ENCODE measurements at places on chromosomes 2 and 18.

DNA sequence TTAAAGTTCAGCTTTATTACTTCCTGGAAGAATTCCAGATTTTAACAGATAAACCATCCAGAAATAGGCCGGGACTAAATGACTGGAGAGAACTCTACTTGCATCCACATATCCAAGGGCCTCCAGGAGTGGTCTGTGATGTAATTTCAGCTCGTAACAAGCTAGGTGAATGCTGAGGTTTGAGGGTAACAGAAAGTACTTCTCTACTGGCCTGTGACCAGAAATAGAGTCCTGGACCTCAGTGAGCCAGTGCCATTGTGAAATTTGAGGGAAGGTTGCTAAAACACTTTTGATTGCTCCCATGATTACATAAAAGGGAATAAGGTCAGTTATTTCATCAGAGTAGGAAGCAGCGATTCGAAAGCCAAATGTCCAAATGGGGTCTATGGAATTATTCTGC, 158.1 kb downstream of the DOCK10 start:
- no peak for DNase-seq

DNA sequence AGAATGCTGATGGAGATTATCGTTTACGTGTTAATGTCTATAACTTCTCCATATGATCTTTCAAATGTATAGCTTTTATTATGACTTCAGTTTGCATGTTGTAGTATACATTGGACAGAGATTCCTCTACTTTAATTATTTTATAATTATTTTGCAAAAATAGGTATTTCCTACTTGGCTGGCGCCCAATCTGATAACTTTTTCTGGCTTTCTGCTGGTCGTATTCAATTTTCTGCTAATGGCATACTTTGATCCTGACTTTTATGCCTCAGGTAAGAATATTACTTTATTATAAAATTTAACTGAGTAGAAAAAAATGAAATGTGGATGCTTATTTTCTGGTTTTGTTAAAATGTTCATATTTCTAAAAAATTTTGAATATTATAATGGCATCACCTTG, 18.1 kb upstream of the ADGRF3 start:
- no peak for DNase-seq

DNA sequence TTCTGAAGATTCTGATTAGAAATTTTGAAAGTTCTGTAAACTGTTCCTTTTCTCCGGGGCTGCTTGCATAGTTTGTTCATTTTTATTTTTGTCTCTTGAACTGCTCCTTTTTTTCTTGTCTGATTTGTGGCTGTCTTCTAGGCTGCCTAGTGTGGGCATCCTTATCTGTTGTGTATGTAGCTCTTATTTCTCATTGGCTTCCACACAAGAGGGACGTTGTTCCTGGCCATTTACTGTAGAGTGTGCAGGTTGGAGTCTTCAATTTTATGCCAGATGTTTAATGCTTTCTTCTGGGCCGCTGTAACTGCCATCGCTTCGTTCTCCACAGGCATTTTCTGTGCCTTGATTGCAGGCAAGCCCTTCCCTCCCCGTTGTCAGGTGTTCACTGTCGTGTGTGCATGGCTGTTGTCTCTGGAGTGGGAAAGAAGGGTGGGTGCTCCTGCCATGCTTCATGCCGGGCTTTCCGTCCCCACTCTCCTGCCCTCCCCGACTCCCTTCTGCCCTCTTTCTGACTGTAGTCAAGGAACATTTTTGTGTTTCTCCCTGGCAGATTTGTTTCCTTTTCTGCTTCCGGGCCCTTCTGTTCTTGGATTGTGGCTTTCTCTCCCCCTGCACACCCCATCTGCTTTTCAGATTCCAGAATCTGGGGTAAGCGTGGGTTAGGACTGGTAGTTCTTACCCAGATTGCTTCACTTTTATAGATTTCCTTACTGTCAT, 15.5 kb downstream of the CEP192 start:
- no peak for DNase-seq

DNA sequence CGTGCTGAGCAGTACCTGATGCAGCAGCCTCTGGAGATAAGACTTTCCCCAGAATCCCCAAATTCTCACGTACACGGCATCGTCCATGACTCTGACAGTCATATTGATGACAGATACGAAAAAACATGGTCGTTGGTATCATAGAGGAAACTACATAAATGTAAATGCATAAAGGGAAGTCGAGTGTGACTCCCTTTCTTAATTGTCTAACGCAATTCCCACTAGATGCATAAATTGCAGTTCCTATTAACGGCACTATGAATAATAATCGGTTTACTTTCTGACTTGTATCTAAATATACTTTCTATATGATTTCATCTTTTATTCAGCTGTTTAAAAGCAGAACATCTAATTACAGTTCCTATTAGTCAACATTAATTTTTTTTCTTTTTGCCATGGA, 322.6 kb upstream of the REV1 start:
- DNase-seq, result no peak

GRCh38 chr2:235639428-235639773, 145.6 kb downstream of the AGAP1 start:
- DNase-seq, result no peak

- no peak for DNase-seq
These were observed 453.9 kb upstream of the TRIB2 start for GRCh38 chr2:12262681-12263436.

DNA sequence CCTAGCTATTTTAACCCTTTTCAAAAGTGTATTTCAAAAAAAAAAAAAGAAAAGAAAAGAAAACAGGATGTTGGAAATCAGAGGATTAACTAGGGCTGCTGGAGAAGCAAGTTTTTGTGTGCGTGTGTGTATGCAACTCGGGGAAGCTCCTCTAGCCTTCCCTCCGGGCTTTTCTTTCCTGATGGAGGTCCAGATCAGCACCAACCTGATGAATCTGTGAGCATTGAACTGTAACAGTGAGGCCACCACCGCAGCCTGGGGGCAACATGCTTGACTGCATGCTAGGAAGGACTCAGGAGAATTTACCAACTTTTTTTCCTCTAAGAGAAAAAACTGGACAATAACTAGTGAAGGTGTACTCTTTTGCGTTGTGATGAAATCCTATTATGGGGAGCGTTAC, 2.3 kb downstream of the OBSL1 start:
- DNase-seq, result no peak

DNA sequence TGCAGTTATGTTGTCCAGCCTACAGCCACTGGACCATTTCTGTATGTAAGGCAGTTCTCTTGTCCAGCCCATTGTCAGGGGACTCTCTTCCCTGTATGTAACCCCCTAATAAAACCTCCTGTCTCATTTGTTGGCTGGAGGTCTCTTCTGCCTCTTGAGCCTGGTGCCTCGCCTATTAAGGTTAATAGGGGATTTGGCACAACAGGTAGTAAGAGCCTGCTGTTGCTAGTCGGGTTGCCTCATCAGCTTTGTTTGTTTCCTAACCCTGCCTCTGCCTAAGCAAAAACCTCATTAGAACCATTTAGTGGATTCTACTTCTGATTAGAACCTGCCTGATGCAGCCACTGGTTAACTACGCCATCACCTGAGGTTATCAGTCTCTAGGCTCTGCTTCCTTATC, 62.2 kb upstream of the STPG4 start:
- DNase-seq, result no peak

- DNase-seq, result no peak
These were observed 1564.1 kb upstream of the DDX18 start for GRCh38 chr2:116250376-116250775.

- DNase-seq, result no peak
These were observed 3.9 kb downstream of the KRTCAP3 start for GRCh38 chr2:27446057-27446456.

DNA sequence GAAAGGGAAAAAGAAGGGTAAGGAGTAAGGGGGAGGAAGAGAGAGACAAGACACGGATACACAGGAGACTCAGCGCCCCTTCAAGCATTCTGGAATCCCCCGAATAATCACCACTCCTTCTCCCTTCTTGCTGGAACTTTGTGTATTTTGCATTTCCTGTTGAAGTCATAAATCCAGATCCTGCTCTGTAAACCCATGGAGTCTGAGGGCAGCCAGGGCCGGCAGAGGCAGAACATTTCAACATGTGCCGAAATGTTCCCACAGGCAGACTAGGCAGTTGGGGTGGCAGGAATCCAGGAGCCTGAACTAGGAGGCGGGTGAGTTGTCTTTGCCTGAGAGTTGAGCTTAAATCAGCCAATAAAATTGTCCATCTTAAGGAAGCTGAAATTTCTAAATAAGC, 193.1 kb downstream of the SH3RF3 start:
- no peak for DNase-seq

- no peak for DNase-seq
These were observed 9.1 kb downstream of the GLI2 start for GRCh38 chr2:120744817-120745216.

GRCh38 chr2:189020179-189020578, 46.0 kb downstream of the COL3A1 start:
- no peak for DNase-seq

DNA sequence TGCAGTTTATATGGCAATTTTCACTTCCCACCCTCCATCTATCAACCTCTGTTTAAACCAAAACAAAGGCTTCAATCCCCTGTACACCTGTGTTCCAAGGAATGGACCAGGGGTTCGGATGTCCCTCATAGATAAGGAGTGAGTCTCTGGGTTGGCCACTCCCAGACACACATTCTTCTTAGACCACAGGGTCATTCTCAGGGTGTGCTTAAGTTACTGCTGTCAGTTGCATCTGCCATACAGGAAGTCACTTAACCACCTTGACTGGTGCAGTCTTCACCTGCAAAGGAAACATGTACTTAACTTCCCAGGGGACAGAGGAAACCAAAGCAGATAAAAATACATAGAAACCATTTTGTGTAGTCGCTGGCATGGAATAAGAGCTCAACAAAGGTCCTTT, 151.0 kb upstream of the NDUFV2 start:
- DNase-seq, result no peak

Data from activated CD8-positive, alpha-beta memory T cell treated with anti-CD3 and anti-CD28 coated beads, Interleukin-2, amount 50 U/mL, for 4 hours (primary cell).